ENCODE measurements at places on chromosomes 1 and 21.
A peak's percentile ranks its signal among the peaks of the same experiment; 100 is the strongest.

DNA sequence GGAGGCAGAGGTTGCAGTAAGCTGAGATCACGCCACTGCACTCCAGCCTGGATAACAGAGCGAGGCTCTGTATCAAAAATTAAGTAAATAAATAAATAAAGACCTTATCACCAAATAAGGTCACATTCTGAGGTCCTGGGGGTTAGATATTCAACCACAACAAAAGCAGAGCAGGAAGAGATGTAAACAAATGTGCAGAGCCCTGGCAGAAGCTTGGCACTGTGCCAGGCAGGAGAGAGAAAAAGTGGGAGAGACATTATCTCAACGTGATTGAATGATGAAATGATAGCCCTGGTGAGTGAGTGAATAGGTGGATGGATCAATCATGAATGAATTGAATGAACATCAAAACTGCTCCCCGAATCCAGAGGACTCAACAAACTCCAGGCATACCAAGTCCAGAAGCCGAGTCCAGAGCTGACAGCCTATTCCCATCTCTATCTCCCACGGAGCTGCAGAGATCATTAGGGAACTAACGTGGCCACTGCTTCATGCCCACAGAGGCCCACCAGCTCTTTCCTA, 150.7 kb downstream of the TOMM20 start:
- no peak for DNase-seq

- no peak for DNase-seq
These were observed 13.4 kb upstream of the ARHGEF10L start for GRCh38 chr1:17525996-17526686.

DNA sequence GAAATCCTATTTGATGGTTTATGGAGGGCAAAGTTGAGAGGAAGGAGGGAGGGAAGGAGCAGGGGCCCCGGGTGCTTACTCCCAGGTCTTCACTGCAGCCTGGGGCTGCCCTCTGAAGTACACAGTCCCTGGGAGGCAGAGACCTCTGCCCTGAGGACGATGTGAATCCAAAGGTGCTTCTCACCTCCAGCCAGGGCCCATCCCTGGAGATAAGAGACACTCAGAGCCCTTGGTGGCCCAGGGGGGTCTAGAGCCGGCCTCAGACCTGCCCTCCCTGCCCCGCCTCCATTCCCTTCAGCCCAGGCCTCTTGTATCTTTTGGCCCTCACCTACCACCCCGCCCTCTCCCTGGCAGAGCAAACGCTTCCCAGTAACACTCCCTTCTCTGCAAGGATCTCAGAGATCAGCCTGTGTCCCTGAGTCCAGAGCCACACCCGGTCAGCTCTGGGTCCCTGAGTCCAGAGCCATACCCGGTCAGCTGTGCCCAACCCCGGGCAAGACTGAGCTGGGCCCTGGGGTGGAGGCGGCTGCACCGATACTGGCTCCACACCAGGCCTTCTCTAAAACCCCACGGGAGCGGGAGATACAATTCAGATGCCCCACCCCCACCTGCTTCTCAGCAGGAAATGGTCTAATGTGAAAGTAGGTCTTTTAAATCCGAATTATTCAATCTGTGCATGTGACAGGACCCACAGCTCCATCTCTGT, 3.6 kb upstream of the GNB1 start:
- no peak for DNase-seq

DNA sequence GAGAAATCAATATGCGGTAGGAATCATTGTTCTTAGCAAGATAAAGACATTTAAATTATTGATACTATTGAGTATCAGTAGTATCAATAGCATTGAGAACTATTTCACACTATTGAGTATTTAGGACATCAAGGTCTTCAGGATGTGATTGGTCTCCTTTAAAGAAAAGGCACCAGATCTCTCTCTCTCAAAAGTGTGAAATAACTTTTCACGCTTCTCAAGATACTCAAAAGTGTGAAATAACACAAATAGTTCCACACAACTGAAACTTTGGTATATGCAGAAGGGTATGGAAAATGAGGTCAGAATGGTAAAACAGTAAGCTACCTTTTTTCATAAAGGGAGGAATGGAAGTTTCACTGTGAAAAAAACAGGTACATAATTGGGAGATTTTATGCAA, 6.7 kb upstream of the PYHIN1 start:
- no peak for DNase-seq

GRCh38 chr1:197937381-197937780, 20.2 kb downstream of the LHX9 start:
- no peak for DNase-seq

- no peak for DNase-seq
These were observed 34.6 kb upstream of the DIP2A start for GRCh38 chr21:46424039-46424591.

GRCh38 chr1:59391212-59392179, 94.6 kb downstream of the FGGY start:
- DNase-seq: no peak

- peak; percentile 8 for DNase-seq
These were observed at the start of gene ITLN2 for GRCh38 chr1:160954158-160955104. Gene ITLN2 (minus strand): TSS chr1:160954809. CDS start chr1:160954741, 68 bp downstream.

DNA sequence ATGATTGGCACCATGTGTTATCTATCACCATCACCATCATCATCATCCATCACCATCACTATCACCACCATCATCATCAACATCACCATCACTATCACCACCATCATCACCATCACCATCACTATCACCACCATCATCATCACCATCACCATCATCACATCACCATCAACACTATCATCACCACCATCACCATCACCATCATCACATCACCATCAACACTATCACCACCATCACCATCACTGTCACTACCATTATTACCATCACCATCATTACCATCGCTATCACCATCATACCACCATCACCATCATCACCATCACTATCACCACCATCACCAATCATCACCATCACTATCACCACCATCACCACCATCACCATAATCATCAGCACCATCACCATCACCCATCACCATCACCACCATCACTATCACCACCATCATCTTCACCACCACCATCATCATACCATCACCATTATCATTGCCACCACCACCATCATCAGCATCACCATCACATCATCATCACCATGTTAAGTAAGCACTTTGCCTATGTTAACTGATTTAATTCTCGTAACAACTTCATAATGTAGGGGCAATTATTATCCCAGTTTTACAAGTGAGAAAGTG, 112.8 kb downstream of the LIPI start:
- no peak for DNase-seq

DNA sequence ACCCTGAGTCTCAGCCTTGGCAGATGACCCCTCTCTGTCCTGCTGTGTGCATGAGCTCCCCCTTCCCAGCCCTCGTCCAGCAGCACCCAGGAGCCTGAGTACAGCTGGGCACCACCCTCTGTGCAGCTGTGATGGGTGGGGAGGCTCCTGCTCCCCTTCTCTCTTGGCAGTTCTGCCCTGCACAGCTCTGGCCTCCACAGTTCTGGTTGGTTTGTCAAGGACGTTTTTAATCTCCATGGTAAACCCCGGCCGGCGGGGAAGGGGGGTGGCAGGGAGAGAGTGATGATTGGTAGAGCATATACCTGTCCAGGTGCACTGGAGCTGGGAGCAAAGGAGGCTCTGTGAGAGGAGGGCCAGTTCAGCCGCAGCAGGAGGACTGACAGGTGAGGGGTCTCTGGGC, at the start of gene CLCNKA:
TSS of gene CLCNKA (plus strand) at position 356 of the 400 bp plus-strand sequence. CDS start 584 bp downstream, outside the sequence.
- no peak for DNase-seq

DNA sequence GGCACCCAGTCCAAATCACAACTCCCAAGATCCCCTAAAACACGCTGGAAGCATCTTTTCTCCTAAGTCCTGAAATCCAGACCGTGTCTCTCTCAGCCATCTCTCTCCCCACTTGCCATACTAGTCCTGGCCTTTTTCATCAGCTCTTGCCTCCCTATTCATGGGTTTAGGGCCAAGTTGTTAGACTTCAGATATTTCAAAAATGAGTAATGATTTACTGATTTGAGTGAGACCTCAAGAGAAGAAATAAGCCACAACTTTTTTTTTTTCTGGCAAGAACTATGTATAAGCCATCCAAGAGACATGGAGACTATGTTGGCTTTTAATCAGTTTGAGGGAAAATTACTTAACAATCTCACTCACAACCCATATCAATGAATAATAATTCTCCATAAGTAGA, 62.5 kb downstream of the TBX15 start:
- no peak for DNase-seq

DNA sequence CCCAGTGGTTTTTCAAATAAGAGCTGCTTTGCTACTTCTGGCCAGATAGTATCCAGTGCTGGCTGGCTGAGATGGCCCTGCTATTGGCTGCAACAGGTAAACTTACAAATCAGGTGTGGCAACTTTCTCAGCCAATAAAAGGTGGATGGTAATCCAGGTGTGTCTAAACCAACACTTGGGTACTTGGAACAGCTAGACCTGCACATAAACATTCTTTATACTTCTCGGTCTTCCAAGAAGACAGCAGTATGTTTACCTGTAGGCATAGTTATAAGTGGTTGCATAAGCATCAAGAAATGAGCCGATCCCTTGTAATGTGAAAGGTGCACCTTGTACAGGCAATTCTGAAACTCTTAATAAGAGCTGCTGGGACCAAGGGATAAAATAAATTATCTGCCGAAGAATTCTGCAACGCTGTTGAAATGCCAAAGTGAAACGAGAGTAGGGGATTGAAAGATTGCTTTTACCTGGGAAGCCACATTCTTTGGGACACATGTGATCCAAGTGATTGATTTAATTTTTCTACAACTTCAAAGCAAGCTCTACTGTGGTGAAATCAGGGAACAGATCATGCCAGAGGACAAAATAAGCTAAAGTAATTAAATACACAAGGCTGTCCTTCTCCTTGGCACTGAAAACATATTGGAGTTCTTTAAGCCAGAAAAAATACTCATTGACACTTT, at the start of gene CLDN8:
TSS of gene CLDN8 (minus strand) at position 57 of the 683 bp plus-strand sequence. CDS start 172 bp downstream, outside the sequence.
- no peak for DNase-seq

GRCh38 chr1:245684571-245684970, 529.8 kb downstream of the KIF26B start:
- DNase-seq: no peak

DNA sequence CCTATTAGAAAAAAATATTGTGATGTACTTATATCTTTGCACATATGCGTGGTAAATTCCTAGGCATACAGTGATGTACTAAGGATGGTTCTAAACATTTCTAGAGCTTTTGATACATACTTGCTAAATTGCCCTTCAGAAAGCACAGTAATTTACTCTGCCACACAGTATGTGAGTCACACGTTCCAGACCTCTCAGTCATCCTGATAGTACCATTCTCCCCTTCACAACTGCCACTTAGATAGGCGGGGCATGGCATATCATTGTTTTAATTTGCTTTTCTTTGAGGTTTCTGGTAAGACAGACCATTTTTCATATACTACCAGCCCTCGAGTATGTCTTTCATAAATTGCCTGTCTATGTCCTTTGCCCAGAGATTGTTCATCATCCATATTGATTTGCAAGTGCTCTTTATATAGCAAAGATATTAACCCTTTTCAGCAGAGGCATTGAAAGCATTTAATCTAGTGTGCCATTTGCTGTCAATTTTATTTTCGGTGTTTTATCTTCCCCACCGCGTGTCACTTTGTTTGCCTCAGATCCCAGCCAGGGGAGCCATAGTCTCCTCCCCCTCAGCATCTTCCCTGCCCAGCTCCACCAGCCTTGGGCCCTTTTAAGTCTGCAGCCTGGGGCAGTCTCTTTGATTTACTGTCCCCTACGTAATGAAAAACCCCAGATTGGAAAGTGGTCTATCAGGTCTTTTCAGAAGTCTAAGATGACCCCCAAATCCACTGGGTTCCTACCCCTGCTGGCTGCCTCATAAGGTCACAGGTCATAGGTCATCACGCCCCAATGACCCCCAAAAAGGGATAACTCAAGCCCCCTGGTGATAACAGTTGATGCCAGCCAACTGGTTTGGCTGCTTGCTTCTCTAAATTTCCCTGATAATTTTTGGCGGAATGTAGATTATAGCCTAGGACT, 11.8 kb upstream of the PAX7 start:
- no peak for DNase-seq

- DNase-seq: no peak
These were observed 85.6 kb upstream of the KCNA3 start for GRCh38 chr1:110760321-110760720.

DNA sequence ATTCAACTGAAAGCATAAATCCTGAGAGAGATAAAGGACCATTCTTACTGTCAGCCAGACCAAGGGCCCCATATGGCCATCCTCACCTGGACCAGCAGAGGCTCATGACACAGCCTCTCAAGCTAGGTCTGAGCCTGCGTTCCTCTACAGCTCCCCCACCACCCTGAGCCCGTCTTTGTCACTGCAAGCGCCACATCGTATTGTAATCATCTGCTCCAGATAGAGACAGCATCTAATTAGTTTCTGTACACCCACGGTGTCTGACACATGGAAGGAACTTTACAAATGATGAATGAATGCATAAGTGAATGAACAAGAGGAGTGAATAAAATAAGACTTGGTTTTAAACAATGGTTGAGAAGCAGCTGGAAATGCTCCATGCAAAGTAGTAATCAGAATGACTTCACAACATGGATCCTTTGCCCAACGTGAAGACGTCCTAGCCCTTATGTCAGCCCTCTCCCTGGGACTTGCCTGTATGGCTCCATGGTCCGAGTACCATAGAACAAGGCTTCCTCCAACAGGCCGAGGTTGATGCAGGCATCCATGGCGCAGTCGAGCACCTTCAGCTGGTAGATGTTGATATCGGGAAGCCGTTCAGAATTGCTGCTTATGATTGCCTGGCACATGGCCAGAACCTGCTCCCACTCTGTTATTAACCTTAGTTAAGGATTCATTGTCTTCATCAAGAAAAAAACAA, 648.9 kb downstream of the SMYD3 start:
- DNase-seq: no peak

DNA sequence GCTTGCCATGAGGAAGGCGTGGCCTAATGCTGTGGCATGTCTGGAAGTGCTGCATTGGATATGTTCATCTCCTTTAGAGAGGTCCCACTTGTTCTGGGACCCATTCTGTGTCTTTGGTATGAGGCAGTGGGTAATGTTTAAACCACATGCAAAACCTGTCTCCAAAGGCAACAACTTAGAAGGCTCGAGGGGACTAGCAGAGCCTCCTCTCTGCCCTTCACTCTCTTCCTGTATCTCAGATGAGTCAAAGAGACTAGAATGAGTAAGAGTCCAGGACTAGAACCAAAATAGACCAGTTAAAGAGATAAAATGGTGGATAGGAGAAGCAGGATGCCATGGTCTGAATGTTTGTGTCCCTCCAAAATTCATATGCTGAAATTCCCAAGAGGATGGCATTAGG, 220.8 kb upstream of the KIAA0040 start:
- no peak for DNase-seq

GRCh38 chr1:190373705-190374336, 103.8 kb downstream of the BRINP3 start:
- no peak for DNase-seq

GRCh38 chr1:212488436-212489283, 55.9 kb downstream of the NENF start:
- DNase-seq: no peak

- DNase-seq: no peak
These were observed 639 bp upstream of the SPATA1 start for GRCh38 chr1:84505493-84506001.

- no peak for DNase-seq
These were observed 156.8 kb downstream of the GABPA start for GRCh38 chr21:25891596-25891995.

- DNase-seq: no peak
These were observed 1.7 kb upstream of the ZNF691 start for GRCh38 chr1:42844592-42845140.

GRCh38 chr1:27574001-27574781, 29.8 kb downstream of the AHDC1 start:
- no peak for DNase-seq

Data from effector CD4-positive, alpha-beta T cell (primary cell).